T-cell (primary cell): ENCODE measurements at places on chromosomes 5 and 9. TPM values are rescaled to one million over a fixed set of nuclear protein-coding genes. Genes with fewer than 3 reads are reported as not detected.
A peak's percentile ranks its signal among the peaks of the same experiment; 100 is the strongest.

The POC5 gene
- total RNA-seq = 15.7 TPM

The SLC45A2 gene
- not detected for total RNA-seq

The MAPK9 gene
- 32.3 TPM for total RNA-seq

The SLC6A19 gene
- total RNA-seq = not detected

DNA sequence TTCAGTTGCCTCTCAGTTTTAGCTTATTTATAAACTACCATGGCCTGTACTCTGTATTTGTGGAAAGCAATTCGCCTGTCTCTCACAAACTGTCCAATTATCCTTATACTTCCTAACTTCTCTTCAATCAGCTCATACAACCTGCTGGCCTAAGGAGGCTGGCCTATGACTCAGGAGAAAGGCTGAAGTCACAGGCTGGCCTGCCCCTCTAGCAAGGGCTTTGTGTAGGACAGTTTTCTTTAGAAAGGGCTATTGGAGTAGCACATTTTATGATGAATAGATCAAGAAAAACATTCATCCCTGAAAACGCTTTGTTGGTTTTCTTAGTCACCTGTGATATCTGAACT is 988.7 kb upstream of the ARRDC3 start:
- H3K4me1 ChIP-seq = no peaks in the 10 kb centered on the region
- no peak overlapping the region for H3K27ac ChIP-seq
- H3K27me3 ChIP-seq = no peaks in the 10 kb centered on the region
- no peaks in the 10 kb centered on the region for H3K36me3 ChIP-seq
- no peak for DNase-seq

- DNase-seq = no peak
- H3K27ac ChIP-seq = peak overlapping the region; percentile 77
- peak overlapping the region; percentile 76 for H3K4me3 ChIP-seq
Measured at GRCh38 chr9:133374612-133375115, 1.2 kb downstream of the SURF4 start.

- H3K36me3 ChIP-seq = no peaks in the 10 kb centered on the region
- DNase-seq = no peak
- no peak overlapping the region for H3K4me3 ChIP-seq
- no peaks in the 10 kb centered on the region for H3K4me1 ChIP-seq
- no peaks in the 10 kb centered on the region for H3K27me3 ChIP-seq
Measured at GRCh38 chr5:174849426-174849825, 125.0 kb downstream of the MSX2 start.

DNA sequence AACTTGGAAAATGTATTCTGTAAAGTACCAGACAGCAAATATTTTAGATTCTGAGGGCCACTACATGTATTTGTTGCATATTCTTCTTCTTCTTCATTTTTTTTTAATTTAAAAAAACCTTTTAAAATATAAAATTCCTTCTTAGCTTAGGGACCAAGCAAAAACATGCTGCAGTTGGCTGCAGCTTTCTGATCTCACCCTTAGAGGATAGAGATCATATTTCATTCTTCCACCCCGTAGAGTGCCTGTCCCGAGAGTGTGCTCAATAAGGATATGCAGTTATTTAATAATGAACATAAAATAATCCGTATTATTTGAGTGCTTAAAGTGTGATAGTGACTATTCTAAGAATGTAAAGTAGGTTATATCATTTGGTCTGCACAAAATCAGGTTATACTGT is 204.2 kb upstream of the CD180 start:
- H3K27me3 ChIP-seq = no peaks in the 10 kb centered on the region
- DNase-seq = no peak
- no peaks in the 10 kb centered on the region for H3K36me3 ChIP-seq
- H3K27ac ChIP-seq = no peak overlapping the region
- no peak overlapping the region for H3K4me3 ChIP-seq

DNA sequence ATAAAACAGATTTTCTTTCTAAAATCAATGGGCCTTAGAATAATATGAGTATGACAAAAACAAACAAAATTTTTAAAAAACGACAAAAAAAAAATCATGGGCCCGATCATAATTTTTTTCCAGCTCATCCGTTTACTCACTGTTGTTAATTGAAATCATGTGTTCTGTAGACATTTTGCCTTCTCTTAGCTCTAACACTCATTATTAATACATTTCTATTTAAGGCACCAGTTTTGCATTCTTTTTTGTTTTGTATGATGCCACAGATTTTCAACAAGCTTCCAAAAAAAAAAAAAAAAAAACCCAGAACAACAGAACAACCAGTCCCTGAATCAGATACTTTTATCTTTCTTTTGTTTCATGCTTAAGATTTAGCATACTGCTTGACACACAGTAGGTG is 86.4 kb downstream of the PRLR start:
- H3K27me3 ChIP-seq = no peaks in the 10 kb centered on the region
- no peaks in the 10 kb centered on the region for H3K4me1 ChIP-seq

DNA sequence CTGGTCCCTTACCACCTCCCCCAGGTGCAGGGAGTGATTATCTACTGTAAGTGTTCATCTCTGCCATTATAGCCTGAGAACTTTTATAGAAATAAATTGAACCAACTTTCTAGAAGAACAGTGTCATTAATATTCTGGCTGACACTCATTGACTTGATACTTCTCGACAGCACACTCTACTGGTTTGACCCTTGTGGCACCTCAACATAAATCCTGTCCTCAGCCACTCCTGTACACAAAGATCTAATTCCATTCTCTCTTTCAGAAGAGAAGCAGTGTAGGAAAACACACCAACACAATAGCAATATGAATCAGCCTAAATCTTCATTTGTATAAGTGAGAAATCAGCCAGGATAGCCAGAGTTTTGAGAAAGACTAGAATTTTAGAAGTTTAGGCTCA is 417.7 kb downstream of the TAF11L14 start:
- H3K27ac ChIP-seq = no peak overlapping the region
- no peaks in the 10 kb centered on the region for H3K4me1 ChIP-seq
- no peaks in the 10 kb centered on the region for H3K27me3 ChIP-seq
- H3K36me3 ChIP-seq = no peaks in the 10 kb centered on the region
- DNase-seq = no peak
- H3K4me3 ChIP-seq = no peak overlapping the region

DNA sequence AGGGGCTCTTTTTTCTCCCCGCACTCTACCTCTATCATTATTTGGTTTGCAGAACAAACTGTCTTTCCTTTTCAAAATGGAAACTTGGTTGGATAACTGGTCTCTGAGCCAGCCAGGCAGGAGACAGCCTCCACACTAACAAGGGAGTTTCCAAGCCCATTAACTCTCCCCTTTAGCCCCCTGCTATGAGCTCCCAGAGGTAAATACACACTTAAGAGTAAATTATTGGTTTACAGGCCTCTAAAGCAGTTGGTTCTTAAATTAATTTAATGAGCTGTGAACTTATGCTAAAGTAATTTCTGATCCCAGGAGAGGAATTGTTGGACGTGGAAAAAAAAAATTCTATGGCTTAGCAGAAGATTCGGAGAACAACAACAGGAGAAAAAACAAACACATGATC is 30.3 kb downstream of the EPB41L4A start:
- H3K4me1 ChIP-seq = no peaks in the 10 kb centered on the region
- no peaks in the 10 kb centered on the region for H3K27me3 ChIP-seq
- no peak for DNase-seq
- H3K36me3 ChIP-seq = no peaks in the 10 kb centered on the region
- H3K27ac ChIP-seq = no peak overlapping the region

DNA sequence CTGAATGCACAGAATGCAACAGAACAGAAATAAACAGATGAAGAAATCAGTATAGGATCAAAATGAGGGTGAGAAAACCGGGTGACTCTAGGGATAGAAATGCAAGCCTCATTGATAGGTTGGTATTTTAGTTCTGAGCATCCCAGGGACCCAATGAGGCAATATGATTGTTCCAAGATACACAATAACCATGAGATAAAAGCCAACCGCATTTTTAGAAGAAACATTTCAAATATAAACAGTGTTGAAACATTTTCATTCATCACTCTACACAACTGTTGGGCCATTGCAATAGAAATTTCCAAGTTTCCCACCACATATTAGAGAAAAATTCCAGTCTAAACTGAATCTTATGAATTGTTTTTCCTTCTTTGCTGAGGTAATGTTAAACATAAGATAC is 452.3 kb upstream of the PTGER4 start:
- no peaks in the 10 kb centered on the region for H3K4me1 ChIP-seq
- no peak for DNase-seq
- H3K4me3 ChIP-seq = no peak overlapping the region
- no peaks in the 10 kb centered on the region for H3K27me3 ChIP-seq
- no peaks in the 10 kb centered on the region for H3K36me3 ChIP-seq

- no peaks in the 10 kb centered on the region for H3K27me3 ChIP-seq
- no peak for DNase-seq
- H3K4me3 ChIP-seq = no peak overlapping the region
- no peaks in the 10 kb centered on the region for H3K36me3 ChIP-seq
- H3K4me1 ChIP-seq = no peaks in the 10 kb centered on the region
Measured at GRCh38 chr9:70113403-70114022, 69.9 kb downstream of the MAMDC2 start.

DNA sequence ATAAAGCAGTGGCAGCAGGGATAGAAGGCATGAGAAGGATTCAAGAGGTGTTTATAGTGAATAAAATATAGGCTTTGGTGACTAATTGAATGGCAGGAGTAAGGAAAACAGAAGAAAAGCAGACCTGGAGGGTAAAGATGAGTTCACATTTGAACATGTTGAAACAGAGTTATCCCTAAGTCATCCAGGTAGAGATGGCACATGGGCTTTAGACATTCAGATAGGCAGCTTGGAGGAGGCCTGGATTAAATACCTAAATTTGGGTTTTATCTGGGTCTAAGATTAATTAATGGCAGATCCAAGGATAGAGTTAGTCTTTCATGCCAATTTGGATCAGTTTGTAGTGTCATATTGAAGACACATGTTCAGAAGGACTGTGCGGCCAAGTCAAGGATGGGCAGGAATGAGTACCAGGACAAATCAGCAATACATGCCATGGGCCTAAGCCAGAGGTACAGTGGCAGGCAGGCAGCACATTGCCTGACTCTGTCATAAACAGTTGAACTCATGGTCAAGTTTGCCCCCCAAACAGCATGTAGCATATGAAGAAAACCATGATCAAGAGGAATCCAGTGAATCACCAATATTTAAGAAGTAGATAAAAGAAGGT is 115.5 kb upstream of the SLC12A2 start:
- H3K36me3 ChIP-seq = peaks cover 7% of the 10 kb centered on the region
- no peak overlapping the region for H3K4me3 ChIP-seq
- H3K27ac ChIP-seq = no peak overlapping the region
- H3K27me3 ChIP-seq = no peaks in the 10 kb centered on the region
- DNase-seq = no peak

DNA sequence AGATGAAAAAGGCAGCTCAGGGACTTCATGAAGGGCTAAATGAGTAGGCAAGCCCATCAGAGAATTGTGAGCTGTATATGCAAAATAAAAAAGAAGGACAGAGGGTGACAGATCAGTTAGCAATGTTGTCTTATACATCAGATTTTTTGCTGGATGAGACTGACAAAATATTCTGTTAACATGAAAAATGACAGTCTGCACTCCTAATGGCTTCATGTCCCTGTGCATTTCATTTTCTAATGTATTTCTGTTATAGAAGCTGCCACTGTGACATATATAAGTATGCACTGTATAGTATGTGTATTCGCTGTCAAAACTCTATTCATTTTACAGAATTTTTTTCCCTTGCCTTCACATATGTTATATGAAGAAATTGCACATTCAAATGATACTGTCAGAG is 559.5 kb downstream of the DMRTA1 start:
- no peak overlapping the region for H3K4me3 ChIP-seq
- no peak for DNase-seq
- no peak overlapping the region for H3K27ac ChIP-seq
- H3K27me3 ChIP-seq = no peaks in the 10 kb centered on the region

GRCh38 chr5:172973127-172973916 is 10.2 kb upstream of the ATP6V0E1 start:
- H3K36me3 ChIP-seq = peaks cover 18% of the 10 kb centered on the region
- no peak overlapping the region for H3K27ac ChIP-seq
- no peak for DNase-seq
- H3K4me3 ChIP-seq = no peak overlapping the region
